ENCODE measurements at places on chromosomes 6 and 20. TPM values are rescaled to one million over a fixed set of nuclear protein-coding genes. Genes with fewer than 3 reads are reported as not detected.

DNA sequence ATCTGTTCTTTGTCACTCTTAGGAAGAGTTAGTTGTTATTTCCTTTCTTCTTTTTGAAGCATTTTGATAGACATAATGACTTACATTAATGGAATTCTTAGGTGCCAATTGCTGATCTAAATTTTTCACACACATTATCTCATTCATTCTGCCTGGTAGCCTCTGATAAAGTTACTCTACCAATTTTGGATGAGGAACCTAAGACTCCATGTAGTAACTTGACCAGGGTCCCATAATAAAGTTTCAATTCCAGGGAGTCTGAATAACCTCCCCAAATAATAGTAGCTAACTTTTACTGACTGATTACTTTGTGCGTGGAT is 73.2 kb upstream of the CITED2 start:
- no peak overlapping the region for H3K4me3 ChIP-seq
- H3K27me3 ChIP-seq, result peaks cover 8% of the 10 kb centered on the region
- H3K4me1 ChIP-seq, result peaks cover 16% of the 10 kb centered on the region
- DNase-seq, result no peak

DNA sequence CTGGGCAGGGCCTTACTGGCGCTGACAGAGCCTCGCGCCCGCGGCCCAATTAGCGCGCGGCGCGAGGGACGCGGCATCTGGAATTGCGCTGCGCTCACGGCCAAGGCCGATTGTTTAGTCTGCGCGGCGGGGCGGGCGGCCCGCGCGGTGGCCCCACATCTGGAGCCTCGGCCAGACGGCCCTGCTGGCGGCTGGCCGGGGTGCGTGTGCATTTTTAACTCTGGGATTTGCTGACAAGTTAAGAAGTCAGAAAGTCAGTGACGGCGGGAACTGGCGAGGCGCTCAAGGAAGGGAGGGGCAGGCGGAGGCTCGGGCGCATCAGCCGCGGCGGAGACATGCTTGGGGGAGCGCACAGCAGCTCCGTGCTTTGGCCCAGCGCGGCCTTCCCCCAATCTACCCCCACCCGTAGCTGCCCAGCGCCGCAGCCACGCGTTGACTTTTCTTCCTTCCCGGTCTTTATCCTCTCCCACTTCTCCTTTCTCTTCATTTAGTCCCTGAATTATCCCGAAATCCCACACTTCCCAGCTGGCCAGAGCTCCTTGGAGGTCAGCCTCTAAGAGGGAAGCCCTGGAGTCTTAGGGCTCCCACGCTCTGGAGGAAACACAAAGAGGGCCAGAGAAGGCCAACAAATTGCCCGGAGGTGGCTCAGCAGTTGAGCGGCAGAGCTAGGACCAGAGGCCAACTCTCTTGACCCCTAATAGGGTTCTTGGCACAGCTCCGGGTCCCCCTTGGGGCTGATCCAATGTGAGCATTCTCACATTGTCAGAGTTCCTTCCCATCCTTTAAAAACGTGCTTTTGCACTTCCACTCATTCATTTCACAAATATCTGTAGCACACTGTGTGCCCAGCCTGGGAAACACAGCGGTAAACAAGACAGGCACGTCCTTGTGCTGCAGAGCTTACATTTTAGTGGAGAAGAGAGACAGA is 40.8 kb upstream of the FOXP4 start:
- peaks cover 8% of the 10 kb centered on the region for H3K4me1 ChIP-seq
- no peaks in the 10 kb centered on the region for H3K36me3 ChIP-seq
- no peak overlapping the region for H3K27ac ChIP-seq
- H3K4me3 ChIP-seq, result peak overlapping the region; percentile 46

DNA sequence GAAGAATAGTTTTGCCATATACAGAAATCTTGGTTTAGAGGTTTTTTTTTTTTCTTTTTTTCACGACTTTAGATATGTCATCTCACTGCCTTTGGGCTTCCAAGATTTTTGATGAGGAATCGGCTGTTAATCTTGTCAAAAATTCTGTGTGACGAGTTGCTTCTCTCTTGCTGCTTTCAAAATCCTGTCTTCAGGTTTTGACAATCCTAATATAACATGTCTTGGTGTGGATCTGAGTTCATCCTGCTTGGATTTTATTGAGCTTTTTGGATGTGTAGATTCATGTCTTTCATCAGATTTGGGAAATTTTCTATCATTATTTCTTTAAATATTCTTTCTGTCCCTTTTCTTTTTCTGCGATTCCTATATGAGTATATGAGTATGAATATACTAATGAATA is 61.1 kb downstream of the PLCG1 start:
- H3K36me3 ChIP-seq, result peaks cover 39% of the 10 kb centered on the region
- H3K27me3 ChIP-seq, result no peaks in the 10 kb centered on the region
- no peak for DNase-seq
- no peak overlapping the region for H3K4me3 ChIP-seq
- peaks cover 20% of the 10 kb centered on the region for H3K4me1 ChIP-seq

DNA sequence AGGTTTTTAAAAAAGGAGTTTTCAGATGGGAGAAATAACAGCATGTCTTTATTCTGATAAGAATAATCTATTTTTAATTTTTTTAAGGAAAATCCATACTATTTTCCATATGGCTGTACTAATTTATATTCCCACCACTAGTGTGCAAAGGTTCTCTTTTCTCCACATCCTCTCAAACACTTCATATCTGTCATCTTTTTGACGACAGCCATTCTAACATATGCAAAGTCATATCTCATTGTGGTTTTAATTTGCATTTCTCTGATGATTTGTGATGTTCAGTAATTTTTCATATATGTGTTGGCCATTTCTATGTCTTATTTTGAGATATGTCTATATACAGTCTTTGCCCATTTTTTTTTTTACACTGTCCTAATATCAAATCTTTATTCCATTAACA is 280.6 kb upstream of the RUNX2 start:
- H3K27me3 ChIP-seq, result no peaks in the 10 kb centered on the region
- H3K4me3 ChIP-seq, result no peak overlapping the region
- DNase-seq, result no peak
- peaks cover 19% of the 10 kb centered on the region for H3K4me1 ChIP-seq

DNA sequence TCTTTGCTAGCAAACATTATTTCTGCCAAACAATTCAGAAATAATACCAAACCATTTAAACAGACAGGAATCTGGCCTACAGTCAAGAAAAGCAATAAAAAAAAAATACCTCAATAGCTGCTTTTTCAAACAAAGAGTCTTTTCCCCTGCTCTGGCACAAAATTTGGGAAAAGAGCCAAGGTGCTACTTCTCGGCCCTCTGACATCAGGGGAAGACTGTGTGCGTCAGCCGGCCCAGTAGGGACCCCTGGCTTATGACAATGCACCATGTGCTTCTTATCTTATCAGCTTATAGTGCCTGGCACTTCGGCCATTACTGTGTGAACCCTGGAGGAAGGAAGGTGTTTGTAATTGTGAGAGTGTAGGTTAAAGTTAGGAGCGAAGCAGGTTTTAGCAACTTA is 89.4 kb downstream of the PDE10A start:
- H3K27ac ChIP-seq, result no peak overlapping the region
- H3K36me3 ChIP-seq, result no peaks in the 10 kb centered on the region
- H3K4me3 ChIP-seq, result no peak overlapping the region
- DNase-seq, result no peak

TUBB2B gene
- total RNA-seq, result not detected

- no peaks in the 10 kb centered on the region for H3K27me3 ChIP-seq
- no peak for DNase-seq
- H3K4me1 ChIP-seq, result no peaks in the 10 kb centered on the region
- H3K27ac ChIP-seq, result no peak overlapping the region
- no peak overlapping the region for H3K4me3 ChIP-seq
- no peaks in the 10 kb centered on the region for H3K36me3 ChIP-seq
Observed at GRCh38 chr6:8900056-8900455, 464.7 kb upstream of the SLC35B3 start.
